ENCODE measurements at places on chromosomes 2 and 18.

DNA sequence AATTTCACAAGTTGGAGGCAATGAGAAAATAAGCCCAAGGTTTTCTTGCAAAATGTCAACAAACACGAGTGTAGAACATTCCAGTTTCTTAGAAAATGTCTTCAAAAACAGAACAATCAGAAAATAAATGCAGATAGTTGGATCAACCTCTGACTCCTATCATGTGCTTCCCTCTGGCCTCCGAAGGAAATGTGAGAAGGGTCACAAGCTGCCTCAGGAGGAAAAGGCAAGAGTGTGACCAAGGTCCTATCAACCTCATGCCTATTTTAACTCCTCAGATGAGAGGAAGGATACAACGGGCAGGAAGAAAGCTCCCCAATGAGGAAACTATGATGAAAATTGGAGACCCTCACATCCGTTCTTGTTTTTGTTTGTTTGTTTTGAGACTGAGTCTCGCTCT is 7.9 kb downstream of the SCYGR5 start:
- DNase-seq, result no peak

GRCh38 chr2:235779444-235779896 is 285.6 kb downstream of the AGAP1 start:
- DNase-seq, result peak; percentile 82

GRCh38 chr2:178191004-178191508 is 3.3 kb upstream of the OSBPL6 start:
- DNase-seq, result no peak

- DNase-seq, result no peak
Observed at GRCh38 chr2:68689553-68690537, 44.8 kb upstream of the ARHGAP25 start.

GRCh38 chr2:241873081-241873802 is 3.7 kb downstream of the RTP5 start:
- no peak for DNase-seq

- DNase-seq, result no peak
Observed at GRCh38 chr18:3554811-3555427, 104.9 kb downstream of the TGIF1 start.

- peak; percentile 82 for DNase-seq
Observed at GRCh38 chr2:121205321-121205942, 79.6 kb downstream of the TFCP2L1 start.

DNA sequence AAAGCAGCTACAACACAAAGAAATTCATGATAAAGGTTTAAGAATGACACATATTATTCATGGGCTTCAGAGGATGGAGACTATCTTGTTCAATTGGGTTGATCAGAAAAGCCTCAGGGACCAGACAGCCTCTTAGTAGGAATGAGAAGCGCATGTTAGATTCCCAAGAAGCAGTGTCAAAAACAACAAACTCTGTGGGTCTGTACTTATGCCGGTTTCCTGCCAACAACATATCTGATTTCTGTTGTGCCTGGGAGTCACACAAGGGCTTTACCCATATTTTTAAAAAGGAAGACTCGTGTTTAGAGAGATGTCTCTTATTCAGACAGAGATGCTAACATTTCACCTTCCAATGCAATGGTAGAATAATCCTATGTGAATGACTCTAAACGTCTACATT is 2180.6 kb upstream of the CELF4 start:
- no peak for DNase-seq

- DNase-seq, result peak; percentile 85
Observed at GRCh38 chr2:64770781-64771334, 117.1 kb upstream of the SERTAD2 start.

DNA sequence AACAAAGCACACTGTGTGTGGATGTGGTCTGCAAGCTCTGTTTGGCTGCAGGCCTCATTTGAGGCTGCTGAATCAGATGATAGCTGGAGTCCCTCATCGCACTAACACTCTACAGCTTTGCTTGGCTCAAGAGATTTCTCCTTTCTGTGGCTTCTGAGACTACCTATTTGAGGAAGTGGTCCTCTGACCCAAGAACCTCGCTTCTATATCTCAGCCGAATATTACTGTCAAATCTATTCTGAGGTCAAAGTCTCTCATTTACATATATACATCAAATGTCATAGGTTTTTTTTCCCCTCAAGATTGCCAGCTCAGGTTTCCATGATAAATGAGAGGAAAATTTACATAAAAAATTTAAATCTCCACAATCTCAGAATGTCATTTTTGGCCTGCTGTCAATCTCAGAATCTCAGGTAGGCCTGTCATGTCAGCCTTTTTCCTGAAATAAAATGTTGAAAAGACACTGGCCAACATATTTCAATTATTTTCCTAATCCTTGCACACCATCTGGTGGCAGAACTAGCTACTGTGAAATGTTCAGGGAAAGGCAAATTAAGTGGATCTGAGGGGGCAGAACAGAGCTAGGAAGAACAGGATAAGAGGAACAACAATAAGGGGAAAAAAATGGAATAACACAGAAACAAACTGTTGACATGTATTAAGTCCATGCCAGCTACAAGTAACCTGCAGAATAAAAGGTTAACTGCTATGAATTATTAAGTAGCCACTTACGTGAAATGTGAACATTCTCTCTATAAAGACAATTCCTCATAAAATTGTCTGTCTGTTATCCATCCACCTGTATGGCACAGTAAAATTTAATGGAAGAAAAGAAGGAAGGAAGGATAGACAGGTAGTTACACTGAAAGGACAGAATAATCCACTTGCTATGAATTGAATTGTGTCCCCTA is 39.3 kb downstream of the AP1S3 start:
- DNase-seq, result peak; percentile 59

GRCh38 chr2:40363231-40363630 is 88.7 kb downstream of the SLC8A1 start:
- DNase-seq, result no peak

- no peak for DNase-seq
Observed at GRCh38 chr2:65413610-65414009, 18.8 kb downstream of the SPRED2 start.

GRCh38 chr2:58709274-58709673 is 468.1 kb upstream of the FANCL start:
- DNase-seq, result no peak

DNA sequence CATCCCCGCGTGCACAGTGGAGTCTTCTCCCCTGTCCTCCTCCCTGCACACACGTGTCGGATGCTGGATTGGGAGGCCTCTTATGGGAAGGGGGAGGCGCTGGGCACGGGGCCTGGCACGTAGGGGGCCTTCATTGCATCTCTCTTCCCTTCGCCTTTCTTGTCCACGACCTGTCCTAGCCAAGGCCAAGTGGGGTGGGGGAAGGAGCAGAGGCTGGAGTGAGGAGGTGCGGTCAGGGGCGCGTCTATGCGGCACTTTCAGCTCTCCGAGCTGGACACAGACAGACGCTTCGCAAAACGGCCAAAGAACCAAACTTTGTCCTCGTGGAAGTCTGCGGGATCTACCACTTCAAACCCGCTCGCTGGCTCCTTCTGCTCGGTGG is 13.4 kb downstream of the ALPG start:
- no peak for DNase-seq

DNA sequence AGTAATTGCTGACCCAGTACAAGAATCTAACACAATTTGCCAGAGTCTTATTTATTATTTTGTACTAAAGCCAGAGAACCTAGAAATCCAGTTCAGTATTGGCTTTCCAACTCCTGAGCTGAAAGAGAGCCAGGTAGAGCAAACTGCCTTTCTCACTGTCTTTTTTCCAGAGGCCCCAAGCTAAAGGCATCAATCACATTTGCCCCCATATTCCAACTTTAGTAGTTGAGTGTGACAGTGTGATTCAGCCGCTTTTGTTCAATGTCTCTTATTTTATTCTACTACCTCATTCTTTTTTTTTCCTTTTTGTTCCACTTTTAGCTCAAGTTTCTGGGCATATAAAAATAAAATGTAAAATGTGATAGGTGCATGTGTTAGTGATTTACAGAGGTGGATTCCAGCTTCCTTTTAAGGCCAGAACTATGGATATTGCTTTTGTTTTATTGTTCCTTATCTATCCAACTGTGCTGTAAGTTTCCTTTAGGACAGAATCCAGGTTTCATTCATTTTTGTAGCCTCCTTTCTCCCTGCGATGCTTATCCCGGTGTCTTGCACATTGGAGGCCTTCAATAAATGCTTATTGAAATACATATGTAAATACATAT is 153.0 kb downstream of the ZEB2 start:
- DNase-seq, result no peak

- peak; percentile 39 for DNase-seq
Observed at GRCh38 chr18:49628881-49629795, 67.3 kb downstream of the LIPG start.

GRCh38 chr2:58387701-58388100 is 146.6 kb upstream of the FANCL start:
- DNase-seq, result no peak

DNA sequence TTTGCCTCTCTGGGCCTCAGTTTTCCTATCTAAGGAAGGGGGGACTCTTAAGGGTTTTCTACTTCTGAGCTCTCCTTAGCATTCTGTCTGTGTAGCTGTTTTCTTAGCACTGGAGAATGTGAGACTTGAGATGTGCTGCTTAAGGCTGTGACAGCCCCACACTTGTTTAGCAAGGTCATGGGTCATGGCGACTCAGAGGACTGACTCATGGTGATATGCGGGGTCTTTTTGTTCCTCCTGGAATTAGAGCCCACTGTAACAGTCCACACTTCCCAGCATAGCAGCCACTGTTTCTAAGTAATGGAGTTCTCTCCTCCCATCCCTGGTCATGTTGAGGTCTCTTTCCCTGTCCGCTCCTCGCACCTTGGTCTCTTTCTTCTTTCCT is 4.1 kb upstream of the LPIN1 start:
- DNase-seq, result peak; percentile 61

DNA sequence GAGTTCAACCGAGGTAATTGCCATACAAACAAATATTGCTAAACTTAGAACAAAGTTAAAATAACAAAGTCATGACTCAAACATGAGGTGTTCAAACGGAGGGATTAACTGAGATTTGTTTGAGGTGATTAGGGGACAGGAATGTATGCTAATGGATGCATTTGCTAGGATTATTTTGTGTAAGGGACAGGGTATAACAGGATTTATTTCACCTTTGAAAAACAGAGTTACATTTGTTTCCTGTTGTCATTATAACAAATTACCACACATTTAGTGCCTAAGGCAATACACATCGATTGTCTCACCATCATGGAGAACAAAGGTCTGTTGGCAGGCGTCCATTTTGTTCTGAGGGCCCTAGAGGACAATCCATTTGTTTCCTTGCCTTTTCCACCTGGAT is 304.3 kb upstream of the CNTNAP5 start:
- DNase-seq, result no peak

DNA sequence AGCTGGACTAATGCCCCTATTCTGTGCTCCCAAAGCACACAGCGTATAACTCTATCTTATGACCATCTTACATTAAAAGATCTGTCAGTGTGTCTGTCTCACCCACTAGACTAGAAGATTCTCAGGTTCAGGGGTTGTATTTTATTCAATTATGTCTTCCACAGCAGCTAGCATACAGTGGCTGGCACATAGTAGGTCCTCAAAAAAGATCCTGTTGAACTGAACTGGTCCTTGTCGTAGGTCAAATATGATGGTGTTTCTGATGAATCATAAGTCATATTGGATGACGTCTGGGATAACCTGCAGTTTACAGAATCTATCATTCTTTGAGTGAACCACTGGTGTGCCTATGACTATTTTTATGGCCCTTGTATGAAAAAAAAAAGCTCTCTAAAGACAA is 11.3 kb upstream of the TTC39C start:
- no peak for DNase-seq

DNA sequence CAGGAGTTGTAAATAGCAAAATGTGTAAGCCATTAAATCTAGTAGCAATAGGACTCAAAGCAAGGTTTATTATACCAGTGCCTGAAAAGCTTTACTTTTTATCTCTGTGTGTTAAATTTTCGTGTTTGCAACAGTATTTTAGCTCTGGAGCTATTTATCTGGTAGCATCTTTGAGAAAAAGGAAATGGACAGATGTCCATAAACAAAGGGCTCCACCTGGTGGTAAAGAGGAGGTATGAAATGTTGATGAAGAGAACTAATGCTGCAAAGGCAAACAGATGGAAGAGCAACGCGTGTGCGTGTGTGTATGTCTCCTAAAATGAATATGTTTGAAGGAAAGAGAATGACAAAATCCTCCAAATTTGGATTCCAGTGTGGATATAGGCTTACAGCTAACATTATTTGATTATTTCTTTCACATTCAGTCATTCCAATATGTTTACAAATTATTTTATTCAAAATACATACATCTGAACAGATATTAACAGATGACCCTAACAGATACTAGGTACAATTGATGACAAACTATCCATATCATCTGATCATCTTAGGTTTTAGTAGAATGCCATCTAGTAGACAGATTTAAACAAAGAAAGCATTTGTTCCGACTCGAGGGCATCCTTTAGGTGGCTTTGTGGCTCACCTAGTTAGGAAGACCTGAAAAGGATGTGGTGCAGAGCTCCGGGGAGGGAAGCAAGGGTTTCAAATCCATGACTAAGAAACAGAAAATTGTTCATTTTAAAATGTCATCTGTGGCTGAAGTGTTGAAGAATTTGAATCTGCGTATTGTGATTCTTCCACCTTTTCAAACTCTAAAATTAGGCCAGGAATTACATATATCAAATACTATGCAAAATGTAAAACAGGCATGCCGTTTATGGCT is 383.3 kb downstream of the MTX2 start:
- peak; percentile 78 for DNase-seq

DNA sequence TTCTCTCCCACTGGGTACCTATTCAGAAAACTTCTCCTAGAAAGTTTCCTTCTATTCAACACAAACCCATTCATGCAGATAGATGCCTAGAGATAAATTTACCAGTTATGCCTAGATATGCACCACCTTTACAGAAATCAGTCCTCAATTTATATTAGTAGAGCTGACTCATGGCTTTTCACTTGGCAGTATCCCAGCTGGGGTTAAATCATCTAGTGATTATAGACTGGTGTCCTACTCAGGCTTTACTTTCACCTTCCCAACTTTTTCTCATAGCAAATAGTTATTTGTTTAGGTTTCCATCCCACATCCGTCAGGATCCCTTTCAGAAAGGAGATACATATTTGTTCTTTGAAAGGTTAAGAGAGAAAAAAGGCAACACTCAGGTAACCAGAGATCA is 124.5 kb downstream of the AQP4 start:
- peak; percentile 37 for DNase-seq

DNA sequence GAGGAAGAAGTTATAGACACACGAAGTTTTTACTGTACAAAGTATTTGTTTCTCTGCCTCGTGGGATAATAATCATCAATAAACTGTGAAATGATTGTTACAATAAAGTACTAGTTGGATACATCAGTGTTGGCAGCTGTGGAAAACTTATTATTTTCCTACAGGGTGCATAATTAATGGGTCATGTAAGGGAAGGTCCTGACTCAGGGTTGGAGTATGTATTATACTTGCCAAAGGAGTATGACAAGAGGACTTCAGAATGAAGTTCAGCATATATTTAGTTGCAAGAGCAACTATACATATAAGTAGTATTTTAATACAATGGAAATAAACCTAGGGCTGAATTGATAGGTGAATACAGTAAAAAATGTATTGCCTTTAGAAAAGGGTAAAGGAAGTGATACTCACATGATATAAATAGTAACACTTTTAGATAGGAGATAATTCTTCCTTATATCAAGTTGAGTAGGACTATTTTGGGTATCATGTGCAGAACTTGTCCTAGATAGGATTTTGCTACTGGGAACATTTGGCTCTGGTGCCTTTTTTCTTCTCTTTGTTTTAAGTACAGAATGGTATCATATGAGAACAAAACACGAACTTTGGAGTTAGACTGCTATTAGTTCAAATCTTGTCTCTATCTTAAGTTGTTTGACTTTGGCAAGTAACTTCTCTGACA is 79.1 kb downstream of the PLCL1 start:
- DNase-seq, result peak; percentile 47
